Breast epithelium (tissue), 4 donors: ENCODE measurements at places on chromosomes 2 and 18.

- no peak for DNase-seq
- no peak overlapping the region for H3K4me3 ChIP-seq
- H3K4me1 ChIP-seq: peaks cover 9% of the 10 kb centered on the region
- no peaks in the 10 kb centered on the region for H3K36me3 ChIP-seq
- peak overlapping the region; percentile 80 for H3K27ac ChIP-seq
Observed at GRCh38 chr2:162092658-162093556, 18.9 kb upstream of the DPP4 start.

- H3K27me3 ChIP-seq: no peaks in the 10 kb centered on the region
- no peaks in the 10 kb centered on the region for H3K4me1 ChIP-seq
- H3K27ac ChIP-seq: no peak overlapping the region
- no peak overlapping the region for H3K4me3 ChIP-seq
- no peaks in the 10 kb centered on the region for H3K36me3 ChIP-seq
Observed at GRCh38 chr18:65411061-65411460, 339.8 kb upstream of the CDH7 start.

DNA sequence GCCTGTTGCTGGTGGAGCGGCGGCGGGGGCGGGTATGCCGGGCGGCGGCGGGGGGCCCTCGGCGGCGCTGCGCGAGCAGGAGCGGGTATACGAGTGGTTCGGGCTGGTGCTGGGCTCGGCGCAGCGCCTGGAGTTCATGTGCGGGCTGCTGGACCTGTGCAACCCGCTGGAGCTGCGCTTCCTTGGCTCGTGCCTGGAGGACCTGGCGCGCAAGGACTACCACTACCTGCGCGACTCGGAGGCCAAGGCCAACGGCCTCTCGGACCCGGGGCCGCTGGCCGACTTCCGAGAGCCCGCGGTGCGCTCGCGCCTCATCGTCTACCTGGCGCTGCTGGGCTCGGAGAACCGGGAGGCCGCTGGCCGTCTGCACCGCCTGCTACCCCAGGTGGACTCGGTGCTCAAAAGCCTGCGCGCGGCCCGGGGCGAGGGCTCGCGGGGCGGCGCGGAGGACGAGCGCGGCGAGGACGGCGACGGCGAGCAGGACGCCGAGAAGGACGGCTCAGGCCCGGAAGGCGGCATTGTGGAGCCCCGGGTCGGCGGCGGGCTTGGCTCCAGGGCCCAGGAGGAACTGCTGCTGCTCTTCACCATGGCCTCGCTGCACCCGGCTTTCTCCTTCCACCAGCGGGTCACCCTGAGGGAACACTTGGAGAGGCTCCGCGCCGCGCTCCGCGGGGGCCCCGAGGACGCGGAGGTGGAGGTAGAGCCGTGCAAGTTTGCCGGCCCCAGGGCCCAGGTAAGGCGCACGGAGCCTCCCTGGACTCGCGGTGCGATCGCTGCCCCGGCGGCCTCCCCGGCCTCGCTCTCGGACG is 1.0 kb downstream of the ZCCHC2 start:
- DNase-seq: peak; percentile 54
- peak overlapping the region; percentile 99 for H3K27ac ChIP-seq
- no peaks in the 10 kb centered on the region for H3K27me3 ChIP-seq
- peaks cover 7% of the 10 kb centered on the region for H3K4me1 ChIP-seq
- peak overlapping the region; percentile 91 for H3K4me3 ChIP-seq

GRCh38 chr2:44166096-44166495 is 2.6 kb upstream of the PPM1B start:
- no peaks in the 10 kb centered on the region for H3K4me1 ChIP-seq
- no peaks in the 10 kb centered on the region for H3K36me3 ChIP-seq
- H3K4me3 ChIP-seq: no peak overlapping the region
- DNase-seq: no peak
- H3K27ac ChIP-seq: no peak overlapping the region

DNA sequence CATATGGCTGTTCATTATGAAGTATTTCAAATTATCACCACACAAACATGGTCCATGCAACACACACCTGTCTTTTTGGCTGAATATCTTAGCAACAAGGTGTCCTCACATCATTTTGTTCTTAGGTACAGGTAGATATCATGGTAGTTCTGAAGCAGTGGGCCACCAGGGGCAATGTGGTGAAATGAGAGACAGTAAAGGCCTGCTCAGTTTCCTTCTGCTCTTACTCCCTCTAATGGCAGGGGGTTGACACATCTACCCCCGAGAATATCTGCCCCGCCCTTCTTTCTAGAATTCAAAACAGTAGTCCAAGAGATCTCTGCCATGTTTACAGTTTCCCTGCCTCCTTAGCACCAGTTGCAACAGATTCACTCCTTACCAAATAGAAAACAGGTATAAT is 147.0 kb upstream of the KLHL14 start:
- no peak for DNase-seq
- no peaks in the 10 kb centered on the region for H3K27me3 ChIP-seq
- no peaks in the 10 kb centered on the region for H3K4me1 ChIP-seq
- H3K4me3 ChIP-seq: no peak overlapping the region
- H3K36me3 ChIP-seq: no peaks in the 10 kb centered on the region
- no peak overlapping the region for H3K27ac ChIP-seq

DNA sequence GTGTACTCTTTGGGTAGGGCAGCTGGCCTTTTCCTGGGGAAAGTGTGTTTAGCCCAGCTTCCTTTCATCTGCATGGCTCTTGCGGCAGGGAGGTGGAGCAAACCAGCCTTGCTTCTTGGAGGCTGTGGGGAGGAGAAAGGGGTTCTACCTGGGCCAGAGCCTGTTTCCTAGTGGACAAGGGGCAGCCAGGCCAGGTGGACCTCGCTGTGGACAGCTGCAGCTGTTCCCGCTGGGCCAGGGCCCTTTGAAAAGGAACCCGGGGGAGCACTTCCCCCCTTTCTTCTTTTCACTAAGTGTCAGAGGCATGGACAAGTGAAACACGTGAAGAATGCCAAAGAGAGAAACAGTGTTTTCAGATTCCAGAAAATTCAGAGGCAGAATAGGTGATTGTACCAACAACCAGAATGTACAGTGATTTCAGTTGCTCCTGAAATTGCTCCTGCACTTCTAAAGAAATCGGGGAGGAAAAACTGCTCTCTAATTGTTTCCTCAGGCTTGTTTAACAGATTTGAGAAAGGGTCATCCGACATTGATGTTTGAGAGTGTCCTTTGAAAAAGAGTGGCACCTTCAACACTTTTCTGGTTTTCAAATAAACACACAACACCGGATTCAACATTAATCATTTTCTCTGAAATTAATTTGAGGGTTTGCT is 3.9 kb downstream of the GLI2 start:
- no peak overlapping the region for H3K27ac ChIP-seq
- H3K36me3 ChIP-seq: no peaks in the 10 kb centered on the region
- no peak overlapping the region for H3K4me3 ChIP-seq
- DNase-seq: no peak
- no peaks in the 10 kb centered on the region for H3K4me1 ChIP-seq

DNA sequence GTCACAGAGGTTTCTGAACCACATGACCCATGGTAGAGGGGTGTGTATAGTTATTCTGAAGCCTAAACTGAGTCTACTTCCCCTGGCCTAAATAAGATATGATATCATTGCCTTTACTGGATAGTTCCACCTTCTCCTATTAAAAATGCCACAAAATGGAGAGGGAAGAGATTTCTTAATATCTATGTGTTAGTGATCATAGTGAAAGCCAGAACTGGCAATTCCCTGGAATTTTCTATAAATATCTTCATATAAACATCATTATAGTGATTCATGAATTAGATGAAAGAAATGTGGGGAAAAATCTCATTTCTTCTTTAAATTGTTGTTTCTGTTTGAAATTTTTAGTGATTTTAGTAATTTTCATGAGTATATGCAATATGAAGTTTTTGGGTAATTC is 45.8 kb downstream of the TSHZ1 start:
- no peaks in the 10 kb centered on the region for H3K27me3 ChIP-seq
- H3K36me3 ChIP-seq: no peaks in the 10 kb centered on the region
- H3K4me3 ChIP-seq: no peak overlapping the region
- peak overlapping the region; percentile 9 for H3K27ac ChIP-seq
- H3K4me1 ChIP-seq: no peaks in the 10 kb centered on the region

GRCh38 chr18:76914314-76914713 is 92.0 kb downstream of the ZNF236 start:
- no peaks in the 10 kb centered on the region for H3K27me3 ChIP-seq
- H3K36me3 ChIP-seq: no peaks in the 10 kb centered on the region
- no peak for DNase-seq

GRCh38 chr2:85774126-85774978 is 20.6 kb downstream of the ATOH8 start:
- peak overlapping the region; percentile 64 for H3K27ac ChIP-seq
- no peaks in the 10 kb centered on the region for H3K27me3 ChIP-seq
- no peak for DNase-seq
- H3K4me3 ChIP-seq: no peak overlapping the region
- peaks cover 13% of the 10 kb centered on the region for H3K4me1 ChIP-seq
